ENCODE measurements at places on chromosomes 2 and 18.

- DNase-seq = no peak
Measured at GRCh38 chr2:237210297-237210696, 124.6 kb downstream of the COPS8 start.

DNA sequence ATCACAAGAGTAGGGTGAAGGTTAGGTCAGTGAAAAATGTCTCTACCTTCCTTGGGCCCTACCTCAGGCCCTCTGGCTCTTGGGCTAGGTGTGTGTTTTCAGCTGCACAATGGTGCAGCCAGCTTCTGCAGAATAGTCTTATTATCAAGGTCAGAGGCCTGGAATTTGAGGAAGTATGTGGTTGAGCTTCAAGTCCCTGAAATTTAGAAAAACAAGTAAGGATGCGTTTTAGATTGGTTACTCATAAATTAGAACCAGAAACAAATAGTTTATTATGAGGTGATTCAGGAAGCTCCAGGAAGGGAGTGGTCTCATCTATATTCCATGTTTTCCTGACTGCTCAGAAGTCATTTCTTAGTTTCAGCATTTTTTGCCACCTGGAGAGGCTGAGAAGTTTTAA lies 204.2 kb upstream of the CELF4 start:
- DNase-seq = no peak

DNA sequence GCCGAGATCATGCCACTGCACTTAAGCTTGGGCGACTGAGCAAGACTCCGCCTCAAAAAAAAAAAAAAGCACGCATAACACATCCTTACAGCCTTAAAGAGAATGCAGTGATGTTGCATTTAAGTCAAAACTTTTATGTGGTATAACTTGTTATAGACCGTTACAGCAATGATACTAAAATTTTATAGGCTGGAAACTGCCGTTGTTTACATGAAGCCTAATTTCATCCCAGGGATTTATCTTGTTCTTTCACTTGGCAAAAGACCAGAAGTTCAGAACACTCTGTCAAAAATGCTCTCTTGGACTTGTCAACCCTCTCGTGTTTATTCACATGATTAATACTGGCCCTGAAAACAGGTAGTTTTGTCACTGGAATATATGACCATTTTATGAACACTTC lies 7.4 kb downstream of the GNAL start:
- DNase-seq = no peak

GRCh38 chr2:222272446-222273015 lies 26.3 kb downstream of the PAX3 start:
- no peak for DNase-seq

GRCh38 chr18:41128545-41128944 lies 826.5 kb upstream of the PIK3C3 start:
- DNase-seq = no peak

- peak; percentile 12 for DNase-seq
Measured at GRCh38 chr2:134120406-134120732, 133.5 kb upstream of the MGAT5 start.

- DNase-seq = no peak
Measured at GRCh38 chr18:62437235-62438017, 85.4 kb upstream of the ZCCHC2 start.

- no peak for DNase-seq
Measured at GRCh38 chr2:145597006-145597405, 1077.1 kb upstream of the ZEB2 start.

DNA sequence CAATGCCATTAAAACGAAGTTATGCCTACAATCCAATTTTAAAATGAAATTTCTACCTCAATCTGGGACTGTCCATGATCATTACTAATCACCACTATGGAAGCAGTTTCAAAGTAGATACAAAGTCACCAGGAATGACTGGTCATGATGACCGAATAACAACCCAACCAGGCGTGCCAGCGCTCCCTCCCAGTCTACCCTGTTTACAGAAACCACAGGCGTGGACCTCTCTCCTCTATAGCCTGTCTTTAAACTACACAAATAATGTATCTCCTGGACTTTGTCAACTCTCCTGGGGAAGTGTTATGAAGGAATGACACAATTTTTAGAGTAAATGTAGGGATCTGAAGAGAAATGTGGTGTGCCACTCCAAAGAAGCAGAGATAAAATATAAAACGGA lies 150.2 kb downstream of the SRBD1 start:
- no peak for DNase-seq

GRCh38 chr18:22346401-22346952 lies 71.2 kb downstream of the CTAGE1 start:
- DNase-seq = no peak

DNA sequence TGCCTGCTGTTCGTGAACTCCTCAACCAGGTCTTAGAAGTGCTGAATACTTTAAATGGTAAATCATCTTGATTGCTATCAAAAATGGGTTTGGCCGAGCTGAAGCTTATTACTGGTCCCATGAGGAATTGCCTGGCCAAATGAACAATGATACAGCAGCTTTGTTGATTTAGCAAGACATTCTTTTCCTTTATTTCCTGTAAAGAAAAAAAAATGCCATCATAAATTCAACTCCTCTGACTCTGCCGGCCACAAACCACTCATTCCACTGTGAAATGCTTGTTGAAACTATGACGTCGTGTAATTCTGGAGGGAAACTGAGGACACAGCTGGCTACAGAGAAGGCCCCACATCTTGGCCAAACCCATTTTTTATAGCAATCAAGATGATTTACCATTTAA lies 74.2 kb upstream of the ID2 start:
- DNase-seq = no peak

GRCh38 chr2:181787310-181788048 lies 104.1 kb upstream of the ITPRID2 start:
- no peak for DNase-seq

DNA sequence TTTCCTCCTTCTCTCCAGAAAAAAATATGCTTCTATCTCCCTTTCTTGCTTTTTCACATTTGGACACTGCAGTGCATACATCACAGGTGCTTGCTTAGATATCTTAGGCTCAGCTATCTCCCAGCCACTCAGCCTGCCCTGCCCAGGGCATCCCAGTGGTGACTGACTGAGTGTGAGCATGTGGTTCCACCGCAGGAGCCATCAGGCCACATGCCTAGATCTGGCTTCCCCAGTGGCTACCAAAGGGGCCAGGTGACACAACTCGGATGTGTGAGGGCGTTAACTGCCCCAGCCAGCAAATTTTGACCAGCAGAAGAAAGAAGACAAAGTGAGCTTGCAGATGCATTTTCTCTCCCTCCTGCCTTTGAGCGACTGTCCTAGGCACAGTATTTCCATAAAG lies 25.5 kb downstream of the SP5 start:
- DNase-seq = no peak

- no peak for DNase-seq
Measured at GRCh38 chr2:176096243-176096985, 3.2 kb upstream of the HOXD12 start.

GRCh38 chr2:99775585-99775984 lies 285.8 kb upstream of the REV1 start:
- DNase-seq = no peak

GRCh38 chr2:173223871-173224270 lies 130.8 kb upstream of the CDCA7 start:
- DNase-seq = no peak

- DNase-seq = no peak
Measured at GRCh38 chr2:105379741-105380186, 19.1 kb downstream of the FHL2 start.

GRCh38 chr2:148568597-148568996 lies 76.0 kb upstream of the EPC2 start:
- no peak for DNase-seq

- DNase-seq = no peak
Measured at GRCh38 chr2:197134206-197134605, 176.4 kb downstream of the ANKRD44 start.

DNA sequence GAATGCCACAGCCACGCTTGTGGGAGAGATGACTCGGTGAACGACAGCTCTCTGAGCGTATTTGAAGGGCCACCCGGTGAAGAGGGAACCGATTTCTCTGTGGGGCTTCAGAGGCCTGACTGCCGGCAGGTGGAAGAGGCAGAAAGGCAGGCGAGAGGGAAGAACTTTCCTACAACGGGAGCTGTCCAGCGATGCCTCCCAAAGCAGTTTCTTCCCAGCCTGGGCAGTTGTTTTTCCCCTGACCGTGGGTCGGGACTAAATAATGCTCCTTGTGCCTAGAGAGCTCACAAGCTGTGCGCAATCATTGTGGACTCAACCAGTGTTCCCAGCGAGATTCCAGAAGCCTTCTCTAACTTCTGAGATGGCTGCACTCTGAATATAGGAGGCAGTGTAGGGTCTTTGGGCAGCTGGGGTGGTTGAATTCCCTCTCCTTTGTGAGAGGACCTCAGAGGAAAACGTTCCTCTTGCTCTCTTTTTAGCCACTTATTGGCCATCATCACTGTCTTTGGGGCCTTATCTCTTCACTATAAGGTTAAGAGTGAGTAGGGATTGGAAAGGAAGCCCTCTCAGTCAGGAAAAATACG lies 710 bp downstream of the SEC11C start:
- peak; percentile 5 for DNase-seq

DNA sequence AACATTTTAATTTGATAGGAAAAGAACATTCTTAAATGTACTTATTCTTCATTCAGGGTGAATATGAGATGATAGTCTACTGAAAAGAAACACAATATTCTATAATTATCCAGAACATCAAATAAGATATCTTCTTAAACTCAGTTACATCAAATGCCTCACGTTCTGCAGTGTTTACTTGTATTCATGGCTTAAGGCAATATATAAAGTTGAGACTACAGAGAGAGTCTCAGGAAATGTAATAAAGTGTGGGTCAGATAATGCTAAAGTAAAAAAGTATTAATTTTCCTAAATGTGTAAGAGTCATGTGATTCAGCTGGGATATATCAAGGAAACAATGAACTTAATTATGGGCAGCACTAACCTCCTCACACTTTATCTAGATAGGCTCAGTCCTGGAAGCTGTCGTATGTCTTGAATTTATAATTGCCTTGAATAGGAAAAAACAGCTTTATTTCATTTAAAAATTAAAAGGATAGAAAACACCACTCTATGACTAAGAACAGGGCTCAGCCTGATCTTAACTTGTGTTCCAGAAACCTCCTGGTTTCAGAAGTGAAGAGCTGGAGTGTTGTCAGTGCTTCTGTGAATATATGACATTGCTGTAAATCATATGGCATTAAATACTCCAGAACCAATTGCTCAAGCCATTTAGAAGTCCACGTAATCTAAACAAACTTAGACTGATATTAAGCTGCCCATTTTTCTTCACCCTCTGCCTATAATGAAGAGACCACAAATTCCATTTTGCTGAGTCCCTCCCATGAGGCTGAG lies 240.2 kb downstream of the FSIP2 start:
- DNase-seq = no peak

DNA sequence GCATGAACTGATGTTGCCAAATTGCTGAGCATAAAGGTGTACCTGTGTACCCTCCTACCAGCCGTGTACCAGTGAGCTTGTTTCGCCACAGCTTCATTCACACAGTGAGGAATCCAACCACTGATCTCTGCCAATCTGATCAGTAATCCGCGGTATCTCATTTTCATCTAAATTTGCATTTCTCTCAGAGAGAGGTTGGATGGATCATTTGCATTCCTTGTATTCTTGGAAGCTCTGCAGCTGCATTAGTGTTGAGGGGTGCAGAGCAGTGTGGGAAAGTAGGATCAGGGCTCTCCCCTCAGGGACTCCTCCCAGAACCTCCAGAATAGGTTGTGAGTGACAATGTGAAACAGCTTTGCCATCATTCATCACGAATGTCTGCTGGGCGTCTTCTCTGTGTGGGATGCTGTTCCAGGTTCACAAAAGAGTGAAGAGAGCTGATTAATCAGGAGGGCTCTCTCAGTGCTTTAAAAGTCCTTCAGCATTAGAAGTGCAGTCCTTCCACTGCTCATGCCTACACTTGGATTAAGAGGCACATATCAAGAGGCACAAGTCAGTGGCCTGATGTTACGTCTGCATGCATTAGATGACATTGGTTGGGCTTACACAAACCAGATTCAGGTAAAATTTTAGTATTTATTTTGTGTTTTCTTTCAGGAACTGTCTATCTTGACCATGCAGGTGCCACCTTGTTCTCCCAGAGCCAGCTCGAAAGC lies 7.5 kb downstream of the MOCOS start:
- DNase-seq = no peak

All from stimulated activated CD8-positive, alpha-beta memory T cell treated with anti-CD3 and anti-CD28 coated beads, Interleukin-2, amount 100 ng/mL, for 1 hour (primary cell).